ENCODE measurements at places on chromosomes 5 and 9.
A peak's percentile ranks its signal among the peaks of the same experiment; 100 is the strongest.

- no peak for DNase-seq
Measured at GRCh38 chr9:125549465-125549871, 157.5 kb downstream of the MAPKAP1 start.

GRCh38 chr5:166499447-166500240 is 1791.8 kb upstream of the WWC1 start:
- no peak for DNase-seq

- no peak for DNase-seq
Measured at GRCh38 chr5:67305913-67306710, 109.5 kb upstream of the CD180 start.

DNA sequence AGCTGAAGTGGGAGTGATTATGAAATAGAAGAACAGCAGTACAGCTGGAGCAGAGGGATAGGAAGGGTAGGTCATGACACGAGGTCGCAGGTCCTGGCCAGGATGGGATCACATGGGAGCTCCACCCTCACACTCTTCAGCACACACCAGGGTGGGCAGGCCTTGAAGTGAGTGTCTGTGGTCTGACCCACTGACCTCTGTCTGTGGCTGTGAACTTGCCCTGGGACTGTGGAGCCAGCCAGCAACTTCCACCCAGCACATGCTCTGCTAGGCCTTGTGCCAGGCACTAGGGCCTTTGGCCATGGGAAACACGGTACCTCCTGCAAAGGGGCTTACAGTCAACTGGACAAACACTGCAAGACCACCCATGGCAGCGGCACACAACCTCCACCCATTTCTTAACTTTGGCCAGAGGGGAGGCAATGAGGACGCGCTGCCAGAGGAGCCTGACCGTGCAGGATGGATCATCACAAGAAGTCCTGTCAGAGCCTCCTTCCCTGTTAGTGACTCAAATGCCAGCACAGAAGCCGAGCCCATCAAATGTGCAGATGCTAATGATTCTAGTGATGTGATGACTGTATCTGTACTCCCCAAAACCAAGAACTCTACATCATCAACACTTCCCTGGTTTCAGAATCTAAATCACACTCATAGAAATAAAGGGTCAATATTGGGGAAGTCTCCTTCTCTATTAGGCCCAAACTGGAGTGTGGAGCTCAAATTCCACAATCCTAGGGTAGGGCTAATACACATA is 113.6 kb downstream of the DPYSL3 start:
- DNase-seq = no peak

- no peak for DNase-seq
Measured at GRCh38 chr9:129834489-129835127, 467 bp downstream of the C9orf78 start.

GRCh38 chr5:16926417-16926816 is 9.7 kb downstream of the MYO10 start:
- DNase-seq = no peak

- no peak for DNase-seq
Measured at GRCh38 chr9:106443520-106443919, 419.4 kb upstream of the ZNF462 start.

- DNase-seq = no peak
Measured at GRCh38 chr5:38814879-38815278, 30.9 kb upstream of the OSMR start.

DNA sequence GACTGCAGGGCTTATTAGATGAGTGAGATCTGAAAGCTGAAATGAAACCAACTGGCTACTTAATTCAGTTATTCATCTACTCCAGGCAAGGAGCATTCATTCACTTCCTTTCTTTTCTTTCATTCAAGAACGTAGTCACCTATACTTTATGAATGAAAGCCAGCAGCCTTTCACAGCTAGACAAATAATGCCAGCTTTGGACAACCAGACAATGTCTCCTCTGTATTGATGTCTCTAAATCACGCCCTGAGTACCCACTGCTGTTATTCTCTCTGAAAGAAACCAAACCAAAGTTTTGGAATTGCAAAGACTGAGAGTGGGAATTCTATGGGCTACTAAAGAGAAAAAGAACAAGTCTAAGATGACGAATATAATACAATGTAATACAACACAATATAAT is 121.2 kb upstream of the PTPN3 start:
- DNase-seq = no peak

GRCh38 chr9:16915126-16915831 is 44.8 kb upstream of the BNC2 start:
- DNase-seq = no peak

- no peak for DNase-seq
Measured at GRCh38 chr5:137734331-137734730, 1.6 kb downstream of the KLHL3 start.

DNA sequence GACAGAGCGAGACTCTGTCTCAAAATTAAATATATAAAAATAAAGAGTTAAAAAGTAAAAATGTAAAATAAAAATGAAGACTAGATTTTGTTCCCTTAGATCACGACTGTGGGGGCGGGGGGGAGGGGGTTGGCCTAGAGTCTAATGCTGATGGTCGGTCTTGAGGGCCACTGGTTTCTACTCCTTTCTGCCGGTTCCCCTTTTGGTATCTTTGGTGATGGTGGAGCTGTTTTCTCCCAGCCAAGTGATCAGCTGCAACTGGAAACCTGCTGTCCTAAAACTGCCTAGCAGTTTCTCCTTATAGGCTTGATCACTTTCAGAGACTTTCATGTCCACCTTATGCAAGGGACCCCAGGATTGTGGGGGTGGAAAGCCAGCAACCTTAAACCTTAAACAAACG is 1.1 kb downstream of the SRD5A1 start:
- no peak for DNase-seq

DNA sequence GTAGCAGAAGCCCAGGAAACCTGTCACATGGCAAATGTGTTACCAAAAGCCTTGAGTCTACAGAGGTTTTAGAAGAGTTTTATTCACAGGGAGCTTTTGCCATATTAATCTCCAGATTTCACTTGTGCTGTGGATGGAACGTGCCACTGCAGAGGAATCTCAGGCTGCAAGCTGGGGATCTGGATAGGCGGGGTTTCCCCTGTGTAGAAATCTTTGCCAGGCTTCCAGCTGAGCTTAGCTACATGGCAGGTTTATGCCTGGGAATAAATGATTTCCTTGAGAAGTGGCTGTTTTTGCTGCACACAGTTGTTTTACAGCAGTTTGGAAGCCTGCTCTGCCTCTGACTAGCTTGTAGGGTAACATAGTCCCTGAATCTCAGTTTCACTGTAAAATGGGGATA is 224.6 kb upstream of the PLPPR1 start:
- no peak for DNase-seq

- DNase-seq = no peak
Measured at GRCh38 chr5:53908757-53909156, 348.3 kb downstream of the NDUFS4 start.

DNA sequence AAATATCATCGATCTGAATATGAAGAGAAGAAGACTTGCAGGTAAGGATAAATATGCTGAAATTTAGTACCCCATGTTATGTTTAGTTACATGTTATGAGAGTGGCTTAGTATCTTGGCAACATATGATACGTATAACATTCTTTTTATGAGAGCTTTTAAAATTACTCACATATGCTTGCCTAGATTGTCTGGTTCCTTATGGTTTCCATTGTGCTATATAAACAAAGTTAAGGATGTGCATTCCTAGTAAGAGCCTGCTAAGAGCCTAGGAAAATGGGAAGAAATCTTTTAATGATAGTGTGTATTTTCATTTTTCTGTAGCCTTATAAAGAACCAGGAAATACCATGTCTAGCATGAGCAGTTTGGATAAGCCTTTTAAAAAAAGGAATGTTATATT is 112.0 kb upstream of the KCNN2 start:
- DNase-seq = peak; percentile 73

DNA sequence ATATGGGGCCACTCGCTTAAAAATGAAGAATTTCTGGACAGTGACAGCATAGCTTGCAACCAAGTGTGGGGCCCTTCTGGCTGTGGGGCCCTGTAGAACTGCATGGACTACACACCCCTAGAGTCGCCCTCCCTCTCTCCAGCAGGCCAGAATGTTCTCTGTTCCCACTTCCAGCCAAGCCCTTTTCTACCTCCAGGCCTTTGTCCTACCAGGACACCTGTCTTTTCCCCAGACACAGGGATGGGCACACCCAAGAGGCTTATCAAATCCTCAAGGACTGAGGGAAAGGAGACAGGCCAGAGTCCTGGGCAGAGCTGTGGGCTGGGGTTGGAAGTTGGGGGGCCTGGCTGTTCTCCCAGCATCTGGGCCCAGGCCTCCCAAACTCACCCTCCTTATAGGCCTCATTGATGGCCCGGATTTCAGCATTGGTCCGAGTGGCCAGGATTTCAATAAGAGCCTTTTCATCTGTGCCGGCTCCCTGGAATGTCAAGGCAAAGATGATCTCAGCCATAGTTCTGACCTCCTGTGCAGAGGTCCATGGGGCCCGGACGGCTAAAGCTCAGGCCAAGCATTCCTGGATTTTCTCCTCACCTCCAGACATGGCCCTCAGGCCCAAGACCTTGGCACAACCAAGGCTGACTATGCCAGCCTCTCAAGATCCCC is 38.2 kb upstream of the TNIP1 start:
- no peak for DNase-seq

- no peak for DNase-seq
Measured at GRCh38 chr5:133831491-133832224, 136.8 kb downstream of the C5orf15 start.

GRCh38 chr5:39019254-39019653 is 54.9 kb downstream of the RICTOR start:
- DNase-seq = no peak

GRCh38 chr9:134346151-134346550 is 19.9 kb downstream of the RXRA start:
- no peak for DNase-seq

GRCh38 chr5:151686674-151687407 is at the start of gene SPARC:
TSS of gene SPARC (minus strand) at chr5:151686915. CDS start at chr5:151676188, 10,727 bp downstream.
- DNase-seq = peak; percentile 89

All from fibroblast of skin of left biceps (primary cell).